Stimulated activated CD4-positive, alpha-beta T cell treated with anti-CD3 and anti-CD28 coated beads, TNF-alpha, amount 100 ng/mL, for 1 hour (primary cell): ENCODE measurements at places on chromosomes 11 and 22.

DNA sequence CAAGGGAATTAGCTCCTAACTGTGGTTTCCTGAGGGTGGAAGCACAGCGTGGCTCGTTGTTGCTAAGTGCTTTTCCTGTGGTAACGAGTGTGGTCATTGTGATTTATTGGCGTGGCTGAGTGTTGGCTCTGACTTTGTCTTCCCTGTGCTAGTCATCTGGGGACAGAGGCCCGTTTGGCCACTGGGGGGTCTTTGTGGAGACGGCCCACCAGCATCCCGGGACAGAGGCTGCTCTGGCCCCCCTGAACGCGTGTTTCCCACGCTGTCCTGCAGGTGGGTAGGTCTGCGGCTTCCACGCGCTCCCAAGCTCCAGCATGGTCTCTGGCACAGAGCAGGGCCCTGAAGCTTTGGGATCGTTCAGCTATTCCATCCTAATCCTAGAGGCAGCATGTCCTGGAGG lies 1040.0 kb downstream of the TBC1D22A start:
- DNase-seq = no peak

- DNase-seq = no peak
Observed at GRCh38 chr11:70409871-70410270, 11.5 kb downstream of the CTTN start.

GRCh38 chr22:45834241-45834640 lies 142.7 kb downstream of the WNT7B start:
- no peak for DNase-seq

- DNase-seq = no peak
Observed at GRCh38 chr22:38699784-38700183, 959 bp downstream of the JOSD1 start.

DNA sequence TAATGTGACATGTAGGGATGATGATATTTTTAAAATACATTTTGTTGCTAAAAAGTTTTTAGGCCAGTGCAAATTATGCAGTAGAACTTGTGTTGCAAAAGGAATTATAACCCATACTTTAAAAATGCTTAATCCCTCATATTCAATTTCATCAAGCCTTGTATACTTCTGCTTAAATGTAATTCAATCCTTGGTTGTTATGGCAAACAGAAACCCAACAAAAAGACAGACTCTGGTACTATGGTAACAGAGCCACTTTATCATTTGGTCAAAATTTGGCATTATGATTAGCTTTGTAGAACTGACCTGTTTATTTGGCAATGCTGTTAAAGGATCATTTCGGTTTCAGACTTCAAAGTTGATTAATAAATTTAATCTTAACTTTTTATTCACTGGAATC lies 284.8 kb downstream of the TMEM135 start:
- no peak for DNase-seq

DNA sequence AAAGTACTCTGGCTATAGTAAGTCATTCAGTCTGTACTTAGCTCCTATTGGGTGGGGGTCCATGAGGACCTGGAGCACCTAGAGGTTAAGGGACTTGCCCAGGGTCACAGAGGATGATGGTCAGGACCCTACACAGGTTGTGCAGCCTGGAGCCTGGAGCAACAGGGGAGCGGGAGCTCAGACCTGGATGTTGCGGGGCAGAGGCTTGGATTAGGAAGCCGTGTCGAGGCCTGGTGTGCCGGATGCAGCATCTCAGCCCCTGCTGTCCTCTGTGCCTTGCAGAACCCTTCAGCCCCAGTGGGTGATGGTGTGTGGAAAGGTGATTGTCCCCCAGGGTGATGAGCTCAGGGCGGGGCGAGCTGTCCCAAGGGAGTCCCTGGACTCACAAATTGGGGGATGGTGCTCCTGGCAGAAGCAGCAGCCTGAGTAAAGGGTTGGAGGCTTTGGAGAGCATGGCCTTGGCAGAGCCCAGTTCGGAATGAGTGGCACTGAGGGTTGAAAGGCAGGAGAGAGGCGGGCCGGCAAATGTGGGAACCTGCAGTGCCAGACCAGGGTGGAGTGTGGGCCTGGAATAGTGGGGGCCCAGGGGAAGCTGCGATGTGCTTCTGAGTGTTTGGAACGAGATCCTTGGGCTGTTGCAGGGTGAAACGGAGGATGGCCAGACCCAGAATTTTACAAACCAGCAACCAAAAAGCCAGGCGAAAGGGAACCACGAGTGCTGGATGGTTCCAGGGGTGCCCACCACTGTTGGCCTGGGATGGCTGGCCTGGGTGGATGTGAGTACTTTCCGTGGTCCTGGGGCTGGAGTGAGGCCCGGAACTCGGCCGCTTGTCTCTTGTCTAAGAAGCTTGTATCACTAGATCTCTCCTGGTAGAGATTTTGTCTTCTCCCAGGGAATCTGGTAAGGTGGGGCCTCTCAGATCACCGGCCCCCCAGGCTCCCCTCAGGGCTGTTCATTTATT lies 2.9 kb downstream of the TPCN2 start:
- DNase-seq = no peak

GRCh38 chr11:65625628-65626342 lies 10.2 kb downstream of the PCNX3 start:
- no peak for DNase-seq

DNA sequence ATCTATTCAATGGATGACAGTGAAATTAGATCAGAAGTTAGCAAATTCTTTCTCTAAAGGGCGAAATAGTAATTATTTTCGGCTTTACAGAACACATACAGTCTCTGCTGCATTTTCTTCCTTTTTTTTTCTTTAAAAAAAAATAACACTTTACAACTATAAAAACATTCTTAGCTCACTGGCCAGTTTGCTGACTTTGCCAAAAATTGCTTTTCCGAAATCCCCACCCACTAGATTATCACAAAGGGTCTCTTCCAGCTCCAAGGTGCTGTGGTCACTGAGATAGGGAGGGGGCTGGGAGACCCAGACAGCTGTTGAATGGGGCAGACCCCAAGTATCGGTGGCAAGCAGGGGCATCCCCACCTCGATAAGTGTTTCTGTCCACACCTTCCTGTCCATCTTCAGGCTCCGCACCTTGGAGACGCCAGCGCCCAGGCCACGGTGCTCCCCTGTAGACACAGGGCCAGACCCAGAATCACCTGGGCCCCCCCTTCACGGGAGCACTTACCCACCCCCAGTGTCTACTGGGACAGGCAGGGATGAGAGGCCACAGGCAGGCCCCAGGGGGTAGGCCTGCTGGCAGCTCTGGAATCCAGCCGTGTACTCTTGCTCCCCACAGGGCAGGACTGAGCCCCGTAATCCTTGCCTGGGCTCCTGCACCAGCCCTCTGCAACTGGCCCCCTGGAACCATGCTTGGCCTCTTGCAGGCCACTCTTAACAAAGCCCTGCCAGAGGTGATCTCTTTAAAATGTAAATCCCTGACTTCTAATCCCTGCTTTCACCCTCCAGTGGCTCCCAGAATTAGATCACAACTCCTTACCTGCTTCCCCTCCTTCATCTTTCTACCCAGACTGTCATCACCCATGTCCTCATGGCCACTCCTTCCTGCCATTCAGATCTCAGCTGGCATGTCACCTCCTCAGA lies 31.5 kb upstream of the PDE2A start:
- DNase-seq = no peak

GRCh38 chr22:50266994-50267393 lies 3.2 kb downstream of the MAPK11 start:
- DNase-seq = no peak

DNA sequence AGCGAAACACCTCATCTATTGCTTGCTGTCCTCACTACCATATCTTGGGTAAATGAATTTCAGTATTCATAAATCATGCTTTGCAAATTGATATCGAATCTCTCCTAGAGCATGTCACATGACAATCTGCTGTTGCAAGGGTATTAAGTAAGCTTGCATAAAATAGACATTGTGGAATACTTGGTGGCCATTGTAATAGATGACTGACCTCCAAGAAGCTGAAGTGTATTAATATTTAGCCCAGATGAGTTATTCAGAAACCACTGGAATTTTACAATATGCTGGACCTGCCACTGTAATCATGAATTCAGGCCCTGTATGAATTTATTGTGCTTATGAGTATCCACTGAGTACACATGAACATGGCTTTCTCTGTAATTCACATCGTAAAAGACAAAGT lies 289.7 kb upstream of the ARHGAP42 start:
- DNase-seq = no peak
